SW480 (cell line): ENCODE measurements at places on chromosomes 7 and 10.

- peak; percentile 63 for DNase-seq
Measured at GRCh38 chr7:41711283-41712064, 8.6 kb upstream of the INHBA start.

GRCh38 chr7:153642989-153643388 is 409.2 kb upstream of the DPP6 start:
- no peak for DNase-seq

DNA sequence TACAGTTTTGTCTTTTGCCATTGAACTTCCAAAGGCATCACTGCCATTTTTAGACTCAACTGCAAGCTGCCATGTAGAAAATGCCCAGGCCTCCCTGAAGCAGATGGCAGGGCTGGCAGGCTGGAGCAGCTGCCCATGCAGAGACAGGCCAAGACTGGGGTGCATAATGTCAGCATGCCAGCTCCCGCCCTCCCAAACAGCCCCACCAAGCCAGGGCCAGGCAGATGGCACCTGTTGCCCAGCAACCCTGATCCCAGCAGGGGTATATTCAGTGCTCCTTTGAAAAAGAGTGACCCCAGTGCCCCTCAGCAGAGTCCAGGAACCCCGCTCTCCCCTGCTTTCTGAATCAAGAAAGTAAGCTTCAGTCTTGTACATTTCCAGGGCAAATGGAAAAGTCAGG is 32.6 kb downstream of the VSTM4 start:
- no peak for DNase-seq

DNA sequence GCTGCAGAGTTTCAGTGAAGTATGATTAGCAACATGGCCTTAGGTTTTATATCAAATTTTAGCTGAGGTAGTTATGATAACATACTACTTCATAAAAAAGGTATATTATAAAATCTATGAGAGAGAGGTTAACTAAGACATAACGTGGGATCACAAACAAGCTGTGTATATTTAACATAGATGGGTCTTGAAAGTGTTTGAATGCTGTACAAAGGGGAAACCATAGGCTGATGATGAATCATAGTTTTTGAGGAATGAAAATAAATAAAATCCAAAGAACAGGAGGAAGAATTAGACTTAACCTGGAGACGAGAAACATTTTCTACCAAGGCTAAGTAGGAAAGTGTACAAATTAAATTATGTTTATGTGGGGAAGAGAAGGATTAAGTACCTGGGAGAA is 119.0 kb downstream of the GNAI1 start:
- DNase-seq = no peak

- no peak for DNase-seq
Measured at GRCh38 chr10:79075418-79075817, 6.7 kb downstream of the ZMIZ1 start.

GRCh38 chr10:870564-871166 is 60.8 kb downstream of the LARP4B start:
- no peak for DNase-seq

DNA sequence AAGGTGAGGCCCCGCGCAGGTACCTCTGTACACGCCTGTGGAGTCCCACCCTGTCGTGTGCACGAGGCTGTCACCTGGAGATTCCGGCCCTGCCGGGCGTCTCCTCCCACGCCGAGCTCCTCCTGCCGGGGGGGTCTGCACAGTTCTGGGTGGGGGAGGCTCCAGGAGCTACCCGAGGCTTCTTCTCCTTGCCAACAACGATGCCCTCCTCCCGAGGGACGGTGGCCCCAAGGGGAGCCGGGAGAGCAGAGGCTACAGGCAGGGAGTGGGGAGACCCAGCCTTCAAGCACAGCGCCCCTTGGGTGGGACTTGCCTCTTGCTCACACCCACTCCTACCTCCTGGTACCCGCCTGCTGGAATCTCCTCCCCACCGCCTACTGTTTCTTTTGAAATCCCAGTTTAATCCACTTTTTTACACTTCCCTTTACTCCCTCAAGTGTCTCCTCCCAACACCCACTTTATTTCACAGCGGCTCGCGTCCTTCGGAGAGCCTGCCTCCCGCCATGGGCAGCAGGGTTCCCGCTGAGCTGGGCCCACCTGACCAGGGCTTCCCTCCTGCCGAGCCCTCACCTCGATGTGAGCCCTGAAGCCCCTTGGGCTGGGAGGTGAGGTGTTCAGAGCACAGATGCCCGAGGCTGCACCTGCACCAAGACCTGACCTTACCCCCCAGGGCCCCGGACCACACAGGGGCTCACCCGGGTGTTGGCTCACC is 338.1 kb downstream of the DNAJB6 start:
- no peak for DNase-seq

DNA sequence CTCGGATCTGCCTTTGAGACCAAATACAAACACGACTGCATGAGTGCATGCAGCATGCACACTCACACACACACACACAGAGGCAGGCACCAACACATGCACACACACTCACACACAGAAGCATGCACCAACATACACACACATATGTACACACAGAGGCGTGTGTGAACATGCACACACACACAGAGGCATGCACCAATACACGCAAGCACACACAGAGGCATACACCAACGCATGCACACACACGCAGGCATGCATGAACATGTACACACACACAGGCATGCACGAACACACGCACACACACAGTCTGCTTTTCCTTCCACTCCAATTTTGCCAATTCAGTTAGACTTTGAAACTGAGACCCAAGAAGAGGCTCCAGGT is 67.3 kb upstream of the COL13A1 start:
- no peak for DNase-seq

GRCh38 chr7:15757041-15758000 is 70.8 kb upstream of the MEOX2 start:
- DNase-seq = no peak

GRCh38 chr7:41038211-41038610 is 664.7 kb downstream of the INHBA start:
- DNase-seq = no peak

DNA sequence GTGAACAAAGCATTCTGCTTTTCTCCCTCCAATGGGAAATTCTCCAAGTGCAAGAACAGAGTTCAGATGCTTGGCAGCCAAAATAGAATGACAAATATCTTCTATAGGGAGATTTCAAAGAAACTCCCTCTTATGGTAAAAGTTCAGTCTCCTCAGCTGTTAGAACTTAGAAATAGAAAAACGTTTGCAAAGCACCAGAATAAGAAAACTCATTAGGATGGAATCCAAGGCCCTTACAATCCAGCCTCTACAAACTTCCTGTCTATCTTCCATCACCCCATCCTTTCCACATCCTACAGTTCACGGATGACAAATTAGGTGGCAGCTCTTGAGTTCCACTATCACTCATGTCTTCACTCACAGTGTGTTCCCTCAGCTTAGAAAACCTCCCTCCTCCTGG is 25.7 kb downstream of the FAM13C start:
- DNase-seq = no peak

DNA sequence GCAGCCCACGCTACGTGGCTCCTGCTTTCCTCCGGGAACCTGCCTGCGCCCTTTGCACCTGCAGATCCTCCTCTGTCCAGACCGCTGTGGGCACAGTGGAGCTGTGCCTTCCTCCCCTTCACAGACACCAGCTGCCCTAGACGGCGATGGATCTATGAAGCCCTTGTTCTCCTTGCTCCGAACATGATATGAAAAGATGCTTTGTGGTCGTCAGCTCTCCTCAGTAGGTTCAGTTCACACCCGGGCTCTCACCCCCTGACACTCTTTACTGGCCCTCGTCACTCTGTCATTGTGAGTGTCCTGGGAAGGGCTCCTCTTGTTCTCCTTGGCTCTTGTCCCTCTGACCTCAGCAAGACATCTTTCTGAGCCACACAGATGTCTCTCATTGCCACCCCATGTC is 4.2 kb downstream of the ZNF488 start:
- DNase-seq = no peak

- DNase-seq = no peak
Measured at GRCh38 chr10:124150807-124151417, 57.5 kb upstream of the CHST15 start.

DNA sequence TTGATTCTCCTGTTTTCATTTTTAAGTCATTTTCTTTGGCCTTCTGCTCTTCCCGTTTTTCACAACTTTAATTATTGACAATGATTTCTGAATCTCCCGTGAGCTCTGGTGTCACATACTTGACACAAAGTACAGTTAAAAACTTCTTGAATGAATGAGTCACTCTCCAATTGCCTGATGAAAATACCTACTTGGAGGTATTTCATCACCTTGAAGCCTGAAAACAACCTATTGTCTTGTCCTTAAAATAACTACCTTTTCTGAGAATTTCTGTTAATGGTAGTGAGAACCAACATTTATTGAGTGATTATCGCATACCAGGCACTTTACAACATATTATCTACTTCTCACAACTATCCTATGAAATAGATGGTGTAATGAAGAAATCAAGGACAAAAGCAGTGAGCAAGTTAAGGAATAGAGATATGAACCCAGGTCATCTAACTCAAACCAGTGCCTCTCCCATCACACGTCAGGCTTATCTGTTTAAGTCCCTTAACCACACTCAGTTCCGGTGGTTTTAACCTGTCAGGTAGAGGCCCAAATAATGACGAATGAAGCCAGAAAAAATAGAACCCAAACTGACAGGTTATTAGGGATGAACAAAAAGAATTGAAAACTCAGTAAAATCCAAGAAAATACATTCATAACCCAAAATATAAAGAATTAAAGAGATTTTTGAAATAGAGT is 11.6 kb downstream of the BET1 start:
- DNase-seq = no peak

DNA sequence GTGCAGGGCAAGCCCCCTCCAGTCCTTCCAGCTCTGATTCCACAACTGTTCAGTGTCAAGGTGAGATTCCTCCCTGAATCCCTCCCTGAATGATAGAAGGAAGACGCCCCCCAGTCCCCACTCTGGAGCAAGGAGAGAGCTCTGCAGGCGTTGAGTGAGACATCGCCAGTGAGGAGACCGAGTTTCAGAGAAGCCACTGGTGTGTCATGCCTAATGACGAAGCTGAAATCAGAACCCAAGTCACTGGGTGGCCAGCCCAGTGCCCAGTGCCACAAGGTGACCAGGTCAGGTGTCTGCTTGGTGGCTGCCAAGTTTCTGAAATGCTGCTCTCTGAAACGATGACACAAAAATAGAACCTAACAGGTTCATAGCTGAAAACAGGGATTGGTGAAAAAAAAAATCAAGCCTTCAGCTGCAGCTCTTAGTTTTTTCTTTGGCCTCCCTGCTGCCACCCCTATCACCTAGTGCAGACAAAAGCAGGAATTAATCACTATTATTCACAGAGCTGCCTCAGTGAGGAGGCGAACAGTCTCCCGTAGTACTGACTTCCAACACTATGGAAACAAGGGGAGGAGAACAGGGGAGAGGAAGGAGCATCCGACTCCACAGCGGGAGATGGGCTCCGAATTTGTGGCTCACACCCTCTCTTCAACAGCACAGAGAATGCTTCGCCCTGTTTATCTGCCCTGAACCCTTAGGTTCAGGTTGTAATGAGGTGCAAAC is 153.5 kb downstream of the ARHGAP12 start:
- DNase-seq = no peak

DNA sequence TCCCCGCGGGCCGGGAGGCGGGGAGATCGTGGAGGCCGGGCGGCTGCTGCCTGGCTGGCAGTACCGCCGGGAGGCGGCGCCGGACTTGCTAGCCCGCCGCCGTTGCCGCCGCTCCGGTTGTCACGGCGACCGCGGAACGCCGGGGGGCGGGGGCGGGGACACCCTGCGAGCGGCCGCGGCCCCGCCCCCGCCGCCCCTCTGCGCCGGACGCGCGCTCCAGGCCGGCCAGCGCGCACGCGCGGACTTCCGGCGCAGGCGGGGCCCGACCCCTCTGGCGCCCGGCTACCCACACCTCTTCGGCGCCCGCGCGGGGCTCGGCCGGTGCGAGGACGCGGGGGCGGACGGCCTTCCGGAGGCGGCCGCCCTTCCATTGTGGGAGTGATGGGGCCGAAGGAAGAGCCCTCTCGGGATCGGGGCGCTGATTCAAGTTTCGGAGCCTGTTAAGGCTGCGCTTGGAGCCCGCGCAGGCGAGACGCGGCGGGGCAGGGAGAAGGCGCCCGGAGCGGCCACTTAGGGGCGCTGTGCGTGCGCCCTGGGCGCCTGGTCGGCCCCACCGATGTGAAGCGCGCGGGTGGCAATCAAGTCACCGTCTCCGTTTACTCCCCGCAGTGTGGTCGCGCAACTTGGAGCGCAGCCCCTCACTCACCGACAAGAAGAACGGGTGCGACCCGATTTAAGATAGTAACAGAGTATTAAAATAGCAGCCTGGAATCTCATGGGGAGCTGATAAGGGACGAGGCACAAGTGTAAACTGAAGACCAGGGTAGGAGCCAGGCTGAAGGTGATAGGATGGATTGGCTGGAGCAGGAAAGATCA is 449 bp upstream of the DPY19L1 start:
- peak; percentile 96 for DNase-seq

GRCh38 chr7:15838265-15838664 is 151.8 kb upstream of the MEOX2 start:
- DNase-seq = no peak

DNA sequence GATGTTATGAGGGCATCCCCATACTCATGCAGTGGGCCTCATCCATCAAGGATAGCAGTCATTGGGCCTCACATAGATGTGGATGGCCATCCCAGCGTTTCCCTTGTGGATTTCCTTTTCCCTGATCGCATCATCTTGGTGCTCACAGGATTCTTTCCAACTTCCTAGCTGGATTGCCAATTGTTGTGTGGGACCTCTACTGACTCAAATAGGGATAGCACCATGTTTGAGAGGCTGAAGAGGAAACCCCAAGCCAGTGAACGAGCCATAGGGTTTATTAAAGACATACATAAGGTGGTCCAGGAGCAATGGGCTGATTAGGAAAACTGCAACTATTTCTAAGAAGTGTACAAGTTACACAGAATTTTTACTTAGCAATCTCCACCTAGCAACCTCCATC is 21.8 kb downstream of the ASZ1 start:
- no peak for DNase-seq

- DNase-seq = no peak
Measured at GRCh38 chr7:77899516-77899915, 100.9 kb downstream of the PHTF2 start.

DNA sequence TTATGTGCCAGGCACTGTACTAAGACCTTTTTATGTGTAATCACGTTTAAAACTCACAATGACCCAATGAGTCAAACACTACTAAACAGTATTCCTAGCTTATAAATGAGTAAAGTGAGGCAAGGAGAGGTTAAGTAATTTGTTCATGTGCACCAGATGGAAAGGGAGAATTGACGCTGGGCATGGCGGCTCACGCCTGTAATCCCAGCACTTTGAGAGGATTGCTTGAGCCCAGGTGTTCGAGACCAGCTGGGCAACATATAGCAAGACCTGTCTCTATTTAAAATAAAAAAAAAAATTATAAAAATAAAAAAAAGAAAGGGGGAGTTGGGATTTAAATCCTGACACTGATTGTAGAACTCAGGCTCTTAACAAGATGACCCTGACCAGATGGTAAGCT is 46.7 kb upstream of the DLG5 start:
- DNase-seq = no peak

- DNase-seq = no peak
Measured at GRCh38 chr7:116732788-116733694, 61.0 kb downstream of the MET start.
